ENCODE measurements at places on chromosomes 4 and X.

DNA sequence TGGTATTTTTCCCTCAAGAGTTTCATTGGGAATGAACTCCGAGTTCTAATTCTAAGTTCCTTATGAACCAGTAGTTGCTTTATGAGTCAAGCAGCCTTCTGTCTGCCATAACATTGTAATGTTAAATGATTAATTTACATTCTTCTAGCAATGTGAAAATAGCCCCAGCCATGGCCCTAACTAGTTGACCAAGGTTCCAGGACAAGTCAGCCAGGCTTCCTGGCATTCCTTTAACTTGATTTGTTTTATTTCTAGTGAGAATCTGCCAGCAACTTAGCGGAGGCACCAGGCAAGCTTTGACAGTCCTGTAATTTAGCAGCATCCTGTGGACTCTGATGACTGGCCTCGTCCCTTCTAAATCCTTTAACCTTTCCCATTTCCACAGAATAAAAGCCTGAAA, 69.0 kb downstream of the GLRA2 start:
- no peaks in the 10 kb centered on the region for H3K4me1 ChIP-seq
- no peak overlapping the region for H3K4me3 ChIP-seq
- DNase-seq, result no peak
- H3K27ac ChIP-seq, result no peak overlapping the region

DNA sequence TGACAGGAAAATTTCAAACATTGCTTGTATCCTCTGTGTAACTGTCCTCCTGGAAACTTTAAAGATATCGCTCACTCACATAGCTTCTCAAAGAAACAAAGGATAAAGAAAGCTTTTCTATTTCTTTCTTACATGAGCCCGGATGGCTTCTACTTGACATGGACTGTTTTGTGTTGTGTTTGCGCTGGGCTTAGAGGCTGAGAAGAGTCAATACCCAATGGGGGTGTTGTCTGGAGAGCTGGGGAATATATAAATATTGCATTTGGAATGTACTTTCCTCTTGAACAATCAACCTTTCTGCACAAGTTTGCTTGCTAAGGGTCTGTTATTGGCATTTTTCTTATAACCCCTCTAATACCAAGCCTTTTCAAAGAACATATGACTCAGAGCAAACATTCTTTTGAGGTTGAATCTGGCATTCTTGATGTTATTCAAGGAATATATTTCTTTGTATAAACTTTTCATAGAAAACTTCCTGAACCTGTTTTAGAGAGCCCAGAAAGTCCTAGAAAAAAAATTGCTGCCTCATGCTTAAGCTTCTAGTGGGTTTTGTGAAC, 331.9 kb downstream of the PACRGL start:
- no peak overlapping the region for H3K27ac ChIP-seq
- H3K27me3 ChIP-seq, result no peaks in the 10 kb centered on the region
- H3K4me3 ChIP-seq, result no peak overlapping the region
- no peaks in the 10 kb centered on the region for H3K4me1 ChIP-seq
- no peak for DNase-seq

DNA sequence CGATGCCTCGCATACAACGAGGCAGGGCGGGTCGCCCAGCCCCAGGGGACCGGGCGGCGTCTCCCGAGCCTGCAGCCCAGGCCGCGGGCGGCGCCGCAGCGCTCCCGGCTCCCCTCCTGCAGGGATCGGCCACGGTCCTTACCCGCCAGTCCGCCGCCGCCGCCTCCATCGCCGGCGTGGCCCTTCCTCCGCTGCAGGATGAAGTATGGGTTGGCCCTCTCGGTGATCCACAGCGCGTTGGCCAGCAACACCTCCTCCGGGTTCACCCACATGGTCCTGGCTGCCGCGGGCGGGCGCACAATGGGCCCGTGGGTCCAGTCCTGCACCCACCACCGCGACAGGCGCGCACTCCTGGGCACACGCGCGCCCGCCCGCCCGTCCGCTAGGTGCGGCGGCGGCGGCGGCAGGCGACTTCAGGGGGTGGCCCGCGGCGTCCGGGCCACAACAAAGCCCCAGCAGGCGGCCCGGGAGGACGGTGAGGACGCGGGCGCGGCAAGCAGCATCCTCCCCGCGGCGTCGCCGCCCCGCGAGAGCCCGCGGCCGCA, 339 bp downstream of the TBC1D9 start:
- peak overlapping the region; percentile 76 for H3K4me3 ChIP-seq

DNA sequence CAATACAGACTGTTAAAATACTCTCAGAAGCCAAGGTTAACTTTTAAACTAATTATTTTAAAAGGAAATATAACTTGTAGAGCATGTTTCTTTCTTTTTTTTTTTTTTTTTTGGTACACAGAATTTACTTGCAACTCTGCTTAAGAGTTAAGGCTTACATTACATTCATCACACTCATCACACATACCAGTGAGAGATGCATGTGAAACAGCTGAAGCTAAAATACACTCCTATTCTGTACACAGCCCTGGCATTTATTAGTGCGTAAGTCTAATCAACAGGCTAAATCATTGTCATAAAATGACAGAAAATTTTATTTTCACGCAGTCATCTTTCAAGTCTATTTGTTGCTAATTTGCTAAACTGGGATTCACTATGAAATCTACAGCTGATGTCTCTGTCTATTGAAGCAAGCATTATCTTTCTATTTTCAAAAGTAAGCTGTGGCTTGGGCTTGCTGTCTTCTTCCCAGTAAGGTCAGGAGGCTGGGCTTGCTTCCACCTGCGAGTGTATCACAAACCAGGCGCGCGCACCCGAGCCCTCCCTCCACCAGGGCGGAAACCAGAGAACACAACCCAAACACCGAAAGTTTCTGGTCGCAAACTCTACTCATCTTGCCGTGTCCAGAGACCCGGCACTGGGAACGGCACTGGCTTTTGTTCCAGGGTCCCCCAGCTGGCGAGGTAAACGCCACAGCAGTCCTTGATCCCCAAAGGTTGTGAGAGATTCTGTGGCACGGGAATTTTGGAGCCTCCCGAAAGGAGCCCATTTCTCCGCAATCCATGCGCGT, 3.9 kb downstream of the MAML3 start:
- H3K27me3 ChIP-seq, result no peaks in the 10 kb centered on the region
- H3K4me1 ChIP-seq, result peaks cover 4% of the 10 kb centered on the region
- peak; percentile 88 for DNase-seq
- peak overlapping the region; percentile 79 for H3K4me3 ChIP-seq

- no peak for DNase-seq
- H3K27me3 ChIP-seq, result no peaks in the 10 kb centered on the region
- H3K27ac ChIP-seq, result peak overlapping the region; percentile 11
- peaks cover 4% of the 10 kb centered on the region for H3K4me1 ChIP-seq
Measured at GRCh38 chr4:76564123-76564915, 129.3 kb downstream of the SHROOM3 start.

- H3K36me3 ChIP-seq, result peaks cover 66% of the 10 kb centered on the region
- H3K27ac ChIP-seq, result no peak overlapping the region
- no peak overlapping the region for H3K4me3 ChIP-seq
- H3K27me3 ChIP-seq, result no peaks in the 10 kb centered on the region
Measured at GRCh38 chr4:38930204-38930603, 62.6 kb downstream of the FAM114A1 start.

GRCh38 chr4:21962691-21963090, 14.1 kb upstream of the KCNIP4 start:
- no peaks in the 10 kb centered on the region for H3K27me3 ChIP-seq
- no peaks in the 10 kb centered on the region for H3K4me1 ChIP-seq
- H3K36me3 ChIP-seq, result no peaks in the 10 kb centered on the region

- H3K27ac ChIP-seq, result no peak overlapping the region
- H3K4me1 ChIP-seq, result peaks cover 8% of the 10 kb centered on the region
- no peaks in the 10 kb centered on the region for H3K27me3 ChIP-seq
- no peak for DNase-seq
- no peak overlapping the region for H3K4me3 ChIP-seq
Measured at GRCh38 chr4:127145006-127145540, 487.7 kb upstream of the INTU start.

GRCh38 chr4:95439896-95440295, 108.9 kb downstream of the UNC5C start:
- no peaks in the 10 kb centered on the region for H3K4me1 ChIP-seq
- DNase-seq, result no peak
- H3K36me3 ChIP-seq, result no peaks in the 10 kb centered on the region
- H3K4me3 ChIP-seq, result no peak overlapping the region

GRCh38 chrX:2967998-2968909, 38.1 kb upstream of the ARSH start:
- H3K27ac ChIP-seq, result no peak overlapping the region
- no peak for DNase-seq
- no peaks in the 10 kb centered on the region for H3K27me3 ChIP-seq

DNA sequence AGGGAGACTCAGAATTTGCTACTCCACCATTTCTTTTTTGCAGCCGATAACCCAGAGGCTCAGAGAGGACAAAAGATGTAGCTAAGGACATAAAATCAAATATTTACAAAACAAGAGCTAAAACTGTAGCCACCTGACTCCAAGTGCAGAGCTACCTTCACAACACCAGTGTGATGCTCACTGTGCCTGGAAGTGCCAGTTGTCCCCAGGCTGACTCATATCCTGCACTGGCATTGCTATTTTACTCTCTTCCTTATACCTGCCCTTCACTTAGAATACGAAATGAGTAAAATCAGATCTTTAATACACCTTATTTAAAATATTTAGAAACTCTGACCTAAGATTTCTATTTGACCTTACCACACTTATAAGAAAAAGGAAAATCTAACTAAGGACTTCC, 39.5 kb downstream of the SLC7A11 start:
- no peaks in the 10 kb centered on the region for H3K4me1 ChIP-seq
- H3K27ac ChIP-seq, result no peak overlapping the region
- no peaks in the 10 kb centered on the region for H3K27me3 ChIP-seq
- H3K4me3 ChIP-seq, result no peak overlapping the region
- DNase-seq, result no peak
- no peaks in the 10 kb centered on the region for H3K36me3 ChIP-seq

DNA sequence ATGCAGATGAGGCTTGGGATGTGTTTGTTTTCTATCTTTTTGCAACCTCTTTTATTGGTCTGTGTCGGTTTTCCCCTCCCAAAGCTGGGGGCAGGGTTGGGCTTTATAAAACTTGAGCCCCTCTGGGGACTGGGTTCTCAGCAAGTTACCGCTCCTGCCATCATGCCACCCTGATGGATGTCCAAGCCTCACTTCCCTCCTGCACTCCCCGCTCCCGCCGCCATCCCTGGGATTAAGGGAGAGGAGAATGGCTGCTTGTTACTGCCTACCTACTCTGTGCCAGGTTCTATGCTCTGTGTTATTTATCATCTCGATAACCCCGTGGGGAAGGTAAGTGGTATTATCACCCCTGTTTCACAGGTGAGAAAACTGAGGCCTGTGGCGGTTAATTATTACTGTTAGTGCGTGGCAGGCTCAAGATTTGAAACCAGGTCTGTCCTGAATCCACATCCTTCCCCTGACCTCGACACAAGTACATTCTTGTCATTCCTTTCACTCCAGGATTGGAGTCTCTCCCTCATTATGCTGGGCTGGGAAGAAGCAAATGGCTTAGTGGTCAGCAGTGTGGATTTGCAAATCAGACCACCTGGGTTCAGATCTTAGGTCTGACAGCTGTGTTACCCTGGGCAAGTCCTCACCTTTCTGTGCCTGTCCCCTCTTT, 4.5 kb downstream of the UBA1 start:
- H3K27me3 ChIP-seq, result no peaks in the 10 kb centered on the region
- H3K4me1 ChIP-seq, result peaks cover 12% of the 10 kb centered on the region
- H3K4me3 ChIP-seq, result peak overlapping the region; percentile 17
- no peak overlapping the region for H3K27ac ChIP-seq
- H3K36me3 ChIP-seq, result peaks cover 53% of the 10 kb centered on the region
